CD8-positive, alpha-beta T cell (primary cell): ENCODE measurements at places on chromosomes 2 and 18.

DNA sequence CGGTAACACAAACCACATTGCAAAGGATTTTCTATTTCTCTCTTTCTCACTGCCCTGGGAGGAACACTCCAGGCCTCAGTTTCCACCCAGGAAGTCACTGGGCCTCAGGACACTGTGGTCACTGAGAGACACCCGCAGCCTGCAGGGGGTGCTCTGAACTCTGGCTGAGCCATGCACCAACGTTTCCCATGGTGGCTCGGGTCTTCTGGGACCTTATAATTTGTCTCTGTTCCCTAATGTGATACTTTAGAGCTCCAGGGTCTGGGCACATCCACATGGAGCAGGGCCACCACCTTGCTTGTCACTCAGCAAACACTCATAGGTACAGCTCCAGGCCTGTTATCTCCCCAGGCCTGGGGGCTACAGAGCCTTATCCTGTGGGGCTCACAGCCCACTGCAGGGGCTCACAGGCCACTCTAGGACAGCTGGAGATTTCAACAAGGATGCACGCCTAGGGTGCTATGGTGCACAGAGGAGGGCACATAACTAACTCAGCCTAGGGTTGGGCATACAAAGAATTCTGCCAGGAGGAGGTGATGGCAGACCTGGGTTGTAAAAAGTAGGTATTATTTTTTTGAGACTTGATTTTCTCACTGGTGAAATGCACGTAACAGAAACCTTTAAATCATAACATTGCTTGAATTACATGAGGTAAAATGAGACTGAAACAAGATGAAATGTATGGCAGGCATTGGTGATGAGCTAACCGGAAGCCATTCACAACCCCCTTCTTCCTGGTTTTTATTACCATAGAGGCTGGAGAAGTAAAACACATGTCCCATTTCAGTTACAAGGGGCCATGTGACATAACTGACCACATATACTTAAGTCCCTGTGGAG lies 3.0 kb upstream of the HS1BP3 start:
- DNase-seq: no peak

DNA sequence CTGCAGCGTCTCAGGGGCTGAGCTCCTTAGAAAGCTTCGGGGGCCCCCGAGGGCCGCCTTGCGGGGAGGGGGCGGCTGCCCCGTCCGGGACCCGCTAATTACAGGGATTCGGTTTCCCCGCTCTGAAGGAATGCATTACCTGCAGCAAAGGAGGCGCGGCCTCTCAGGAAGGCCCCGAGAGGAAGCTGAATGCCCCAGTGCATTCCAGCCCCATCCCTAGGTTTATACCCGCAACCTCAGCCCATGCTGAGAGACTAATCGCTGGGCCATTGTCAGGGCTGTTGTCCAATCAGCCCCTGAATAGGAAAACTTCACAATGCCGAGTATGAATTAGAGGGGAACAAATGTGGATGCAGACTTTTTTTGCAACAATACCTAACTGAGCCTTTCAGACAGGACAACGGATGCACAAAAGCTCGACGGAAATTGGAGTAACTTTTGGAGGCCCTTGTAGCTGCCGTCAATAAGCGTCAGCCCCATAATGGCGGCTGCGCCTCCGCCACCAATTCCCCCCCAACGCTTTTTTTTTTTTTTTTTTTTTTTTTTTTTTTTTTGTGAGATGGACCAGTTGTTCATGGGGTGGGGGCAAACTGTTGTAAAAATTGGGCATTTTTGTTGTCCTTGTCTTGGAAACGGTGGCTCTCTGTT lies 138.6 kb upstream of the SIX3 start:
- DNase-seq: no peak

- no peak for DNase-seq
Measured at GRCh38 chr2:125554956-125555355, 1101.0 kb upstream of the GYPC start.

GRCh38 chr2:21804151-21804550 lies 680.4 kb downstream of the TDRD15 start:
- DNase-seq: no peak

- no peak for DNase-seq
Measured at GRCh38 chr2:73037947-73038585, 33.4 kb downstream of the SFXN5 start.

GRCh38 chr2:7819850-7820249 lies 862.0 kb upstream of the ID2 start:
- no peak for DNase-seq
